ENCODE measurements at places on chromosomes 12 and 14.
A peak's percentile ranks its signal among the peaks of the same experiment; 100 is the strongest.

DNA sequence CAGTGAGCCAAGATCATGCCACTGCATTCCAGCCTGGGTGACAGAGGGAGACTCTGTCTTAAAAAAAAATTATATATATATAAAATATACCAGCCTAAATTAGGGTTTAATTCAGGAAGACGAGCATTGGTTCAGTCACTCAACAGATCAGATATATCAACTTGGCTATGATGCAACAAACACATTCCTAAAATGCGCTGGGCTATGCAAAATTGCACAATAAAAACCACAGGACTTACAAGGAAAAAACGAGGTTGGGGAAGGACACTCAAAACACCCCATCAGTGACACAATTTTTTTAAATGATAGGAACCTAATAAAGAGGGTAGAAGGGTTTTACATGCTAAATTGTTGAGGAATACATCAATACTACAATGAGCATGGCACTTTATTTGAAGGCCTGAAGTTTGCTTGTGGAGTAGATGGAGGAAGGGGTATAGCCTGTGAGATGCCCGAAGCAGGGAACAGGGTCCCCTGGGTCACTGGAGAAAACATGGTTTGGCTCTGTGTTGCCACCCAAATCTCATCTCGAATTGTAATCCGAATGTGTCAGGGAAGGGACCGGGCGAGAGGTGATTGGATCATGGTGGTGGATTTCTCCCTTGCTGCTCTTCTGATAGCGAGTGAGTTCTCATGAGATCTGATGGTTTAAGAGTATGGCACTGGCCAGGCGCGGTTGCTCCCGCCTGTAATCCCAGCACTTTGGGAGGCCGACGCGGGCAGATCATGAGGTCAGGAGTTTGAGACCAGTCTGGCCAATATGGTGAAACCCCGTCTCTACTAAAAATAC is 71.2 kb downstream of the TNFAIP2 start:
- DNase-seq, result no peak

DNA sequence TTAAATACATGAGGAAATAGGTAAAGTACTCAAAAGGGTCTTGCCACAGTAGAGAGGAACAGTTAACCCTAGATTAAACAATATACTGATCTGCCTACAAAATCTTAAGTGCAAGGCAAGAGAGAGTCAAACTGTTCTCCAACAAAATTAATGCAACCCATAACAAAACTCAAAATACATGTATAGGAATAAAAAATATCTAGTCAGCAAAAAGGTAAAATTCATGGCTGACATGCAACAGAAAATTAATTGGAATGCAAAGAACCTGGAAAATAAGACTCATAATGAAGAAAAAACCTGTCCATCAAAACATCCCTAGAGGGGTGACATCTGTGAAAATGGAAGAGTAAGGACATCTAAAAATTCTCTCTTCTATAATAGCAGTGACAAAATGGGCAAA is 173.6 kb downstream of the ADAMTS20 start:
- DNase-seq, result no peak

DNA sequence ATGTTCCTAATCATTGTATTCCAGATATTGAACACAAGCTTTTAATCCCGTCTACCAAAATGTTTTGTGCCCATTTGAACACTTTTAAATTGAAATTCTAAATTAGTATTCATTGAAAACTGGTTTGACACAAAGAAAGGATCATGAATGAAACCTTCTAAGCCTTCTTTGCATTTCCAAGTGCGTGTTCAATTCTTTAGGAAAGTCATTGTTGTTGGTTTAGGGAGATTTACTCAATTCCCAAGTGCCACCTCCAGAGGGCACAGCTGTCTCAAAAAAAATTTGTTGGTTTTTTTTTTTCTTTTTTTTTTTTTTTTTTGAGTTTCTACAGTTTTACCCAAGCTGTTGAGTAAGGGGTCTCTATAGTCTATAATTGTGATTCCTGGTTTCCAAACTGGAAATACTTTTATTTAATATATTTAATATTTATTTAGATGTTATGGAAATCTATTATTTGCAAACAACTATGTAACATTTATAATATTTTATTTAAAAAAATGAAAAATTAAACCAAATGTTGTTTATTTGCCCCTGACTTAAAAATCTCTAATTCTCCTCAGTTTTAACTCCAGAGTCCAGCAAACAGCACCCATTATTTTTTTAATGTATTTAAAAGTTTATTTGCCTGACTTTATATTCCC is 79.9 kb downstream of the NEDD1 start:
- peak; percentile 56 for DNase-seq

GRCh38 chr14:102451064-102451352 is 58.6 kb downstream of the ANKRD9 start:
- no peak for DNase-seq

DNA sequence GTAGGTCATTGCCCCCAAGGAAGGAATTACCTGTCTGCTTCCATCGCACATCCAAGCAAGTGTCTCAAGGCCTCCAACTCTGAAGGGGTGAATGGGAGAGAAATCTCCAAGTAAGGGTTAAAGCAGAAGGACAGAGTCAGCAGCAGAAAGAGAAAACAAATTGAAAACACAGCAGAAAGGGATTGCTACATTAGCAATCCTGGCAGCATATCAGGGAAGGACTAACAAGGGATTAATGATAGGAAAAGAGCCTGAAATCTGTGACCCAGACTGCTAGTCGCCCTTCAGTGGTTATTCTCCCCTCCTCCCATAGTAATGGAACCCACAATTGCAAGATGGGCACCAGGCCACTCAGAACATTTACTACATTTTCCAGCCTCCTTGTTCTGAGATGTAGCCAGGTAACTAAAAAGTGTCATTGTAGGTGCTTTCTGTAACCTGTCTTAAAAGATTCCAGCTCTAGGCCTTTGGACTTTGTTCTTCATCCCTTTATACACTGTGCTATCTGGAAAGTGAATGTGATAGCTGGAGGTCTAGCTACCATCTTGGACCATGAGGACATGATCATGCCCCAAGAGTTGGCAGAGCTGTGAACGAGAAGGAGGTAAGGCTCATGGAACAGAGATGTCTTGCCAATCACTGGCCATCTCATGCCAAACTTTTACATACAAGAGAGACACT is 36.0 kb downstream of the MAP3K9 start:
- DNase-seq, result no peak

- DNase-seq, result no peak
Measured at GRCh38 chr12:67592228-67593011, 56.1 kb upstream of the DYRK2 start.

DNA sequence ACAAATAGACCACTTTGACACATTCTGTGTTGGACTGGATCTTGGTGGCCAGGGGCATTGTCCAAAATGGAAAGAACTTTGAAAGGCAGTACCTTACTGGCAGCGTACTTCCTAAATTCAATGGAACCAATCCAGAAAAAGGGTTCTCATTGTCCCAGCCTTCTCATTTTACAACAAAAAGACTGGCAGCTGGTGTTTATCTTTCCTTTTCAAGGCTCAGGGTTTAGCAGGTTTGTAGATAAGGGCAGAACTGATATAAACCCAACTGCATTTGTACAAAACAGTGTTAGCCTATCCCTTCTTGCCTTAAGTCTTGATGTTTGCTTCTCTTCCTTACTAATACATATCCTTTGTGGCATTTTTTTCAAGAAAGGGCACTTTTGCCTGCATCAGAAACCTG is 7.7 kb downstream of the THAP2 start:
- DNase-seq, result no peak

DNA sequence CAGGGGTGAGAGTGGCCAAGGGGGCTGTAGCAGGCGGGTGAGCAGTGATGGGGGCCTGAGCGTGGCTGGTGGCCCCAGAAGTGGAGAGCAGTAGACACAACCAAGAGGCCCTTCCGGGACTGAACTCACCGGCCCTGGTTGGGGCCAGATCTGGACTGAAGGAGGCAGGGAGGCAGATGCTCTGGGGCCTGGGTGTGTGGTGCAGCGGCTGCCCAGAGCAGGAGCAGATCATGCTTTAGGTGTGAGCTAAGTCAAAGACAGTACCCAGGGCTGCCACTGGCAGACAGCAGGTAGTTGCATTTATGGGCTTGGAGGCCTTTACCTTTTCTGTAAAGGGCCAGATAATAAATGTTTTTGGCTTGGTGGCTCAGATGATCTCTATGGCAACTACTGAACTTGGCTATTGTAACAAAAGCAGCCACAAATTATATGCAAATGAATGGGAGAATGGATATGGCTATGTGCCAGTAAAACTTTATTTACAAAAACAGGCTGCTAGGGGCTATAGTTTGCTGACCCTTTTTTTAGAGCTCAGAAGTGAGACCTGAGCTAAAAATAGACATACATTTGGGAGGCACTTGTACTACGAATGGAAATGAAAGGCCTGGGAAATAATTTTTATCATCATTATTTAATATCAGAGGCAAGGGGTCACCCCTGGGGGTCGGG is 25.6 kb downstream of the SETD1B start:
- DNase-seq, result no peak

- peak; percentile 55 for DNase-seq
Measured at GRCh38 chr12:83823386-83824045, 1089.1 kb downstream of the SLC6A15 start.

DNA sequence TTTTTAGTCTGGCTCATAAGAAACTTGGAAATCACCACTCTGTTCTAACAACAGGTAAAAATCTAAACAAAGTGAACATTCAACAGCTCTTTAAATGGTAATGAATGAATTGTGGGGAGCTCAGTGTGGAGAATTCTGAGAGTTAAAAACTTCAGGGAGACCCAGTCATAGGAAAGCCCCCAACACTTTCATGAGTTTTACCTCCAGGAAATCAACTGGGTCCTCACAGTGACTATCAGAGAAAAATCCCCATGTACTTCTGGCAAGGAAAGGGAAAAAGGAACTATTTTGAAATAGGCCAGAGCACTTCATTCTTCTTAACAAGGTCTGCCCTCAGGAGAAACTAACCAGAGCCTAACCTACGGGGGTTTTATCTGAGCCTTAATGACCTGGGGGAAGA is 134.7 kb downstream of the CMAS start:
- DNase-seq, result no peak

DNA sequence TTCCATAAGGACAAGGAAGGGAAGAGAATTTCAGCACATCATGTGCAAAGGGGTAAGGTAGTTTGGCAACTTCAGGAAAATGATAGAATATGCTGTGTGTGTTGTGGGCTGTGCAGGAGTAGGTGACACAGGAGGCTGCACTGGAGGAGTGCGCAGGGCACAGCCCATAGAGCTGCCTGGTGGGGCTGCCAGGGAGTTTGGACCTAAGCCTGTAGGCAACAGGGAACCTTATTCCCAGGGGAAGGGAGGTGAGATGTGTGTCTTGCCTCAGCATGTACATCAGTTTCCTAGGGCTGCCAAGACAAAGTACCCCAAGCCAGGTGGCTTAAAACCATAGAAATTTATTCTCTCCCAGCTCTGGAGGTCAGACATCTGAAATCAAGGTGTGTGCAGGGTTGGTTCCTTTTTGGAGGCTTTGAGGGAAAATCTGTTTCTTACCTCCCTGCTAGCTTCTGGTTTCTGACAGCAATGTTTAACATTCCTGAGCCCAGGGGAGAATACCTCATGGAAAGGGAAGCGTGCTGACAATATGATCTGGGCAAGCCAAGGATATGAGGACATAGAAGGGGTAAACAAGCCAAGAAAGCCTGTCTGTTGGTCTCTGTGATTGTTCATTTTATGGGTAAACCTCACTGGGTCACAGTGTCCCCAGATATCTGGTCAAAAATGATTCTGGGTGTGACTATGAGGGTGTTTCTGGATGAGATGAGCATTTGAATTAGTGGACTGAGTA is 174.0 kb upstream of the NTF3 start:
- no peak for DNase-seq

GRCh38 chr12:92369636-92370035 is 224.0 kb upstream of the BTG1 start:
- DNase-seq, result no peak

GRCh38 chr12:125140279-125141209 is 75.3 kb downstream of the AACS start:
- DNase-seq, result no peak

DNA sequence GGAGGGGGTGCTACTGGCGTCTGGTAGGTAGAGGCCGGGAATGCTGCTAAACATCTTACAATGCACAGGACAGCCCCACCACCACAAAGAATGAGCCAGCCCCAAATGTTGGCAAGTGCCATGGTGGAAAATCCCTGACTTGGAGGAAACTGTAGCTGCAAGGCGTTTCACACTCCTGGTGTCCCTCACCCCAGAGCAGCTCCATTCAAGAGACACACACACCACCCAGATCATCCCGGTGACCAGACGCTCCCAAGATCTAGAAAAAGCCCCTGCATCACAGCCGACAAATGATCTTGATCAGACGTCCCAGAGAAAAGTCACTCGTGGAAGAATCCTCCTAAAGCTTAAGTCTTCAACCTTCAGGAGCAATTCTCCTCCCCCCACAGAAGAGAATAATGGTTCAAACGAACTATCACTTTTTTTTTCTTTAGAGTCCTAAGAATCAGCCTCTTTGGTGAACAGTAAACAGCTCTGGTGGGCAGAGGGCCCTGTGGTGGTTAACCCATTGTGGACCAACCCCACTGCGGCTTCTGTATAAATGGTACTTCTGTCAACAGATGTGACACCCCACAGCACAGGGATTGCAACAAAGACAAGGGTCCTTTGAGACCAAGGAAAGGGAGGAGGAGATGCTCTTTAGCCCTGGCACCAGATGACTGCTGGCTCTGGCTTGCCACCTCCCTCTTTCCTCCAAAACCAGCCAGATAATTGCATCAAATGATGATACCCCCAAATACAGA is 2.7 kb downstream of the GLTP start:
- no peak for DNase-seq

- DNase-seq, result peak; percentile 88
Measured at GRCh38 chr14:65206448-65207096, 104.3 kb upstream of the MAX start.
